GM13977 (cell line): ENCODE measurements at places on chromosomes 4 and X.

- no peak for DNase-seq
These were observed 5.1 kb downstream of the EFNB1 start for GRCh38 chrX:68833855-68834331.

DNA sequence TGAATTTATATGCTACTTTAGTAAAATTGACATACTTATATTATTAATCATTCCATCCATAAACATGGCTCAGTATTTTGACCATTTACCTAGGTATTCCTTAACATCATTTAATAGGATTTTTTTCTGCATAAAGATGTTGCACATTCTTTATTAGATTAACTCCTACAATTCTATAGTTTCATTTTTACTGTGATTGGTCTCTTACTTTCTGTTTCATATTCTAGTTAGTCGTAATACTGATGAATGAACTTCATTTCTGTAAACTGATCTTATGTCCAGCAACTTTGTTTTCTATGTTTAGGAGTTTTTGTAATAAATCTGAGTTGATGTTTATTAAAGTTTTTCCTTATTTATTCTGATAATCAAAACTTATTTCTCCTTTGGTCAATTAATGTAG, 278.2 kb upstream of the CXXC4 start:
- no peak for DNase-seq

GRCh38 chrX:118974908-118975671, 672 bp downstream of the LONRF3 start:
- DNase-seq = peak; percentile 65

- no peak for DNase-seq
These were observed 46.3 kb upstream of the HHIP start for GRCh38 chr4:144599621-144600020.

DNA sequence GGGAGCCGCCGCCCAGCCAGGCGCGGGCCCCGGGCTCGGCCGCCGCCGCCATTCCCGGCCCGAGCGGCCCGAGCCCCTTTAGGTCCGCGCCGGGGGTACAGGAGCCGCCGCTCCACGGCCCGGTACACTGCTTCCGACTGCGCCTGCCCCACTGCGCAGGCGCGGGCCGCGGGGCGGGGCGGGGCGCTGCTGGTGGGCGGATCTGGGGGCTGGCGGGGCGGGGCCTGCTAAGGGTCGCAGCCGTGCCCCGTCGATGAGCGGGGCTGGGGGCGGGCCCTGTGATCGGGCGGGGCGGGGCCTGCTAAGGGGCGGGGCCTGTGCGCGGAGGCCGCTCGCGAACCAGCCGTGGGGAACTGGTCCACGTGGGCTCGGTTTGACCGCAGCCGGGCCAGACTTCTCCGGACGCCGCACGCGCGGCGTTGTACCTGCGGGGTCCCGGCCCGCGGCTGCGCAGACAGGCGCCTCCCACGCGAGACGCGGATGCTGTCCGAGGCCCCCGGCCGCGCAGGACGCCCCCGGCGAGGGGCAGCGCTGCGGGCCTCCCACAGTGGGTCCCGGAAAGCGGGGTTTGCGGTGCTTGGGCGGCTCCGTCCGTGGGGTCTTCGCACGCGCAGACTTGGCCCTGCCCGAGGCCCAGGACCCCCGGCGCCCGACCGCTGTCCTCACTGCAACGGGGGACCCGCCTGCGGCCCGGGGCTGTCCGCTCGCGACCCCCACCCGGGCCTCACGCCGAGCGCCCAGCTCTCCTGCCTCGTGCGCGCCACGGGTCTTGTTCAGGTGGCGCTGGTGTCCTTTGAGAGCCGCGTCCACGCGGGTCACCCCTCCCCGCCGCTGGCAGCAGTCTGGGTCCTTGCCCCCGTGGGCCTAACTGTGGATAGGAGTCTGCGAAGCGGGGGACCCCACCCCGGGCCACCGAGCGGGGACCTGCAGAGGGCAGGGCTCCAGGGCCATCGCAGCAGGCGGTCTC, at the start of gene DGKQ:
Gene DGKQ, minus strand, starts transcription at position 139 of the 967 bp plus-strand sequence. Its CDS starts 87 bp downstream, at position 52.
- peak; percentile 100 for DNase-seq

- DNase-seq = no peak
These were observed 66.3 kb downstream of the SMC1A start for GRCh38 chrX:53356186-53356585.

DNA sequence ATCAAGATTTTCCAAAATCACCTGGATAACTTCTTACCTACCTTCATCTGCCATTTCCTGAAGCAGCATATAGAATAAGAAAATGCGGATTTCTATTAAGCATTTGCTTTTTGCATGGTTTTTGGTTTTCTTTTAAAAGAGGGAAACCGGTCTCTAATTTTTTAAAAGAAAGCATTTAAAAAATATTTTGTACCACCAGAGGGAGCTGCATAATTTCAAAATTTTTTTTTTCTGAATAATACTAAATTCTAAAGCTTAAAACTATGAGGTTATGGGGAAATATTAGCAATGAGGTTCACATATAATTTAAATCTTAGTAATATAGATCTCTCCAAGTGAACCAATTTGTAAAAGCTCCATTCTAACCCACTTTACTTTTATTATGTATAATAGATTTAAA, 137.7 kb upstream of the TENT5D start:
- no peak for DNase-seq

- DNase-seq = no peak
These were observed 46.4 kb upstream of the FGG start for GRCh38 chr4:154658680-154659405.

DNA sequence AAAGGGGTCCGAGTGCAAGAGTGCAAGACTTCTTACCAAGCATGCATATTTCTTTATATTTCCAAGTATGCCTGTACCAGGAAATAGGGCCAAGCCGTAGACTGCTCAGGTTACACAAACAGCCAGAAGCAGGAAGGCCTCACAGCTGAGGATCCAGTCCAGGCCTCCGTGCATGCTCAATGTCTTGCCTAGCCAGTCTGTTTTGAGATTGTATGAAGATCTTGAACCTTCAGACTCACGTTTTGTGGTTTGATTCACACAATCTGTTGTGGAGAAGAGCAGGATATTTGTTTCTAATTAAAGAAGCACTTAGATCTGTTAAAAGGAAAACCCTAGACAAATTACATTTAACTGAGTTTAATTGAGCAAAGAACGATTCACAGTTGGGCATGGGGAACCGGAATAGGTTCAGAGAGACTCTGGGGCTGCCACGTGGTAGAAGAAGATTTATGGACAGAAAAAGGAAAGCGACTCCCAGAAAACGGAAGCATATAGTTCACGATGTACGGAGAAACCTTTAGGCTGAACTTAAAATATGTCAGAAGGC, 1.2 kb downstream of the MGST2 start:
- no peak for DNase-seq

DNA sequence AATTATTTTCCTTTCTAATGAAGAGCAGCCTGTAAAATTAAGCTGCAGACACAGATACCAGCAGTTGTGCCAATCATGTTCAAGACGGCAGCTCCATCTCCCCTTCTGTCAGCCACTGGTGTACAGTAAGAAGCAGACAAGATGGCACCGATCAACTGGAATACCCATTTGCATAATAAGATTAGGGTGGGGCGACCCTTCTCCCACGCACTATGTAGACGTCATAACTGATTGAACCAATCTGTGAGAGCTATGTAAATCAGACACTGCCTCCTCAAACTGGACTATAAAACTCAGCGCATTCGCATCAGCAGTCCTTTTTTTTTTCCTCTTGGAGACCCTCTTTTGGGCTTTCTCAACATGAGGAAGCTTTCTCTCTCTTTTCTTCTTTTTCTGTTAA, 40.4 kb upstream of the INTS6L start:
- no peak for DNase-seq

- no peak for DNase-seq
These were observed 329.1 kb downstream of the PPARGC1A start for GRCh38 chr4:23560748-23561147.

GRCh38 chrX:7446815-7447214, 298.9 kb upstream of the PUDP start:
- no peak for DNase-seq

GRCh38 chr4:110292994-110293744, 94.8 kb upstream of the ELOVL6 start:
- DNase-seq = no peak

GRCh38 chrX:111352424-111352823, 59.6 kb downstream of the DCX start:
- no peak for DNase-seq

GRCh38 chr4:159395693-159396092, 292.8 kb downstream of the RAPGEF2 start:
- DNase-seq = no peak

GRCh38 chr4:101790521-101791181, at the start of gene BANK1:
Gene BANK1 (plus strand): TSS chr4:101790730. CDS start chr4:101790881, 151 bp downstream.
- peak; percentile 80 for DNase-seq

DNA sequence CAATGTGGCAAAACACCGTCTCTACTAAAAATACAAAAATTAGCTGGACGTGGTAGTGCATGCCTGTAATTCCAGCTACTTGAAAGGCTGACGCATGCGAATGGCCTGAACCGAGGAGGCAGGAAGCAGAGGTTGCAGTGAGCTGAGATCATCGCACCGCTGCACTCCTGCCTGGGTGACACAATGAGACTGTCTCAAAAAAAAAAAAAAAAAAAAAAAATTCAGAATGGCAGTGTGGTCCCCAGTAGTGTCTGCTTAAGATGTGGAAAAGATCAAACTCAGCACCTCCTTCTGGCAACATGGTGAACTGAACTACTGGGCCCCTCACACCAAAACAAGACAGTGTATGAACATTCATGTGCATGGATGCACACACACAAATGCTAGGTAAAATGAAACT, 32.2 kb downstream of the SMS start:
- no peak for DNase-seq

- DNase-seq = no peak
These were observed 13.9 kb upstream of the PCDH19 start for GRCh38 chrX:100424012-100424411.

DNA sequence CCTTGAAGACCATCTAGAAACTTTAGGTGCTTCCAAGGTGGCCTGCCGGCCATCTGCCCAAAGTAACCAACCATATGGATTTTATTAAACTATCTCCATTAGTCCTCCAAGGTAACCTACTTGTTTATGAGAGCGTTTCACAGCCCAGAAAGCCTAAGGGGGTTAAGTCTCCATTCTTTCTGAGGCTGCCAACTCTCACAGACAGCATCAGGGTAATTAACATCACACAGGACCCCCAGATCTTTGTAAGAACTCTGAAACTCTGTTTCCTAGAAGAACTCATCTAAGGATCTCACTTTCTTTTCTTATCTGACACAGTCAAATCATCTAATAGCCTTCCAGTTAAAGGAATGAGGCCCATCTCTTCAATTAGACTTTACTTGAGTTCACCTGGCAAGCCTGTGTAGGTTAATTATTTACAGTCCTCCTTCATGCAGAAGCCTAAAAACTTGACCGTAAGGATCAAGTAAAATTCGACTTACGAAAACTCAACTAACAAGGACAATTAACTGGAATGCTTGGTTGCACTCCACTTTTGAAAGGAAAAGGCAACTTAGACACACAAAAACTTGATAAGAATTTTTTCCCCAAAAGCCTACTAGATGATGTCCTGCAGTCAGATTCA, 252.5 kb downstream of the GRIA3 start:
- no peak for DNase-seq

- DNase-seq = no peak
These were observed 137.6 kb downstream of the NPNT start for GRCh38 chr4:106032851-106033286.

- no peak for DNase-seq
These were observed 23.4 kb upstream of the XK start for GRCh38 chrX:37662181-37662580.

- no peak for DNase-seq
These were observed 11.3 kb downstream of the PNCK start for GRCh38 chrX:153662266-153662665.

GRCh38 chr4:44221407-44221806, 227.2 kb downstream of the KCTD8 start:
- DNase-seq = no peak

- DNase-seq = peak; percentile 87
These were observed 18.2 kb downstream of the ELF4 start for GRCh38 chrX:130091980-130092522.

- DNase-seq = no peak
These were observed 13.5 kb upstream of the CDKN2AIP start for GRCh38 chr4:183430994-183431347.

DNA sequence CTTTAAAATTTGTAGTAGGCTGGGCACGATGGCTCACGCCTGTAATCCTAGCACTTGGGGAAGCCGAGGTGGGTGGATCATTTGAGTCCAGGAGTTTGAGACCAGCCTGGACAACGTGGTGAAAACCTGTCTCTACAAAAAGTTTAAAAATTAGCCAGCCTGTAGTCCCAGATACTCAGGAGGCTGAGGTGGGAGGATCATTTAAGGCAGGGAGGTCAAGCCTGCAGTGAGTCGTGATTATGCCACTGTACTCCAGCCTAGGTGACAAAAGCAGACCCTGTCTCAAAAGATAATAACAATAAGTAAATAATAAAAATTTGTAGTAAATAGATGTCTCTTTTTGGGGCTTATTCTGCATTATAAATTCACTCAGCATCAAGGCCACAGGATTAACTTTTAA, 118.5 kb downstream of the IRF2 start:
- DNase-seq = no peak

DNA sequence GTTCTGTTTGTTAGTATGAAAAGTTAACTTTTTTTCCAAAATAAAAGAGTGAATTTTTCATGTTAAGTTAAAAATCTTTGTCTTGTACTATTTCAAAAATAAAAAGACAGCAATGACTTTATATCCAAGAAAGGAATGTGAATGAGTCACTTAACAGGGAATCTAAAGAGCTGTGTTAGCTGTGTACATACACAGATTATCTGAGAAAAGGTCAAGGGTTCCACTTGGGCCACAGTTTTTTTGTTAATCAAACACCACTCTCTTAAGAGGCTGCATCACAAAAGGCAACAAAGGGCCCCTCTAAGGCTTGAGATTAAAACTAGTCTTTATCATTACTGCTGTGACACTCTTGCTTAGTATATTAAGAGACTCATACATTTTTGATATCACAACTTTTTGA, 82.1 kb downstream of the FIP1L1 start:
- DNase-seq = no peak
